ENCODE measurements at places on chromosomes 12 and 14.

DNA sequence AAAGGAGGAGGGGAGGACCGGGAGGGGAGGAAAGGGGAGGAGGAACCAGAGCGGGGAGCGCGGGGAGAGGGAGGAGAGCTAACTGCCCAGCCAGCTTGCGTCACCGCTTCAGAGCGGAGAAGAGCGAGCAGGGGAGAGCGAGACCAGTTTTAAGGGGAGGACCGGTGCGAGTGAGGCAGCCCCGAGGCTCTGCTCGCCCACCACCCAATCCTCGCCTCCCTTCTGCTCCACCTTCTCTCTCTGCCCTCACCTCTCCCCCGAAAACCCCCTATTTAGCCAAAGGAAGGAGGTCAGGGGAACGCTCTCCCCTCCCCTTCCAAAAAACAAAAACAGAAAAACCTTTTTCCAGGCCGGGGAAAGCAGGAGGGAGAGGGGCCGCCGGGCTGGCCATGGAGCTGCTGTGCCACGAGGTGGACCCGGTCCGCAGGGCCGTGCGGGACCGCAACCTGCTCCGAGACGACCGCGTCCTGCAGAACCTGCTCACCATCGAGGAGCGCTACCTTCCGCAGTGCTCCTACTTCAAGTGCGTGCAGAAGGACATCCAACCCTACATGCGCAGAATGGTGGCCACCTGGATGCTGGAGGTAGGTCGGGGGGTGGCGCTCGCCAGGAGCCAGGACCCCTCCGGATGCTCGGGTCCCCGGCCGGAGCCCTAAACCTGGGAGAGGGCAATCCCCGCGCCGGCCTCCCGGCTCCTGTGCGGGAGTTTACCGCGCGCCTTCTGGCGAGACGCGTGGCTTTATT lies at the start of gene CCND2:
TSS of gene CCND2 (plus strand) at position 111 of the 744 bp plus-strand sequence. CDS start at position 390, 279 bp downstream.
- DNase-seq = peak; percentile 65
- H3K27ac ChIP-seq = peak within 1 kb of the TSS; percentile 96
- peaks cover 64% of the 10 kb centered on the region for H3K4me1 ChIP-seq
- H3K36me3 ChIP-seq = peaks cover 25% of the 10 kb centered on the region

- H3K27me3 ChIP-seq = no peaks in the 10 kb centered on the region
- DNase-seq = no peak
- no peak overlapping the region for H3K4me3 ChIP-seq
- H3K36me3 ChIP-seq = peaks cover 47% of the 10 kb centered on the region
- H3K4me1 ChIP-seq = no peaks in the 10 kb centered on the region
These were observed 27.1 kb upstream of the SLC17A8 start for GRCh38 chr12:100329800-100330199.

- H3K4me1 ChIP-seq = no peaks in the 10 kb centered on the region
- DNase-seq = no peak
- no peak overlapping the region for H3K27ac ChIP-seq
- no peaks in the 10 kb centered on the region for H3K36me3 ChIP-seq
- no peaks in the 10 kb centered on the region for H3K27me3 ChIP-seq
These were observed 78.4 kb upstream of the FUT8 start for GRCh38 chr14:65333943-65334687.

DNA sequence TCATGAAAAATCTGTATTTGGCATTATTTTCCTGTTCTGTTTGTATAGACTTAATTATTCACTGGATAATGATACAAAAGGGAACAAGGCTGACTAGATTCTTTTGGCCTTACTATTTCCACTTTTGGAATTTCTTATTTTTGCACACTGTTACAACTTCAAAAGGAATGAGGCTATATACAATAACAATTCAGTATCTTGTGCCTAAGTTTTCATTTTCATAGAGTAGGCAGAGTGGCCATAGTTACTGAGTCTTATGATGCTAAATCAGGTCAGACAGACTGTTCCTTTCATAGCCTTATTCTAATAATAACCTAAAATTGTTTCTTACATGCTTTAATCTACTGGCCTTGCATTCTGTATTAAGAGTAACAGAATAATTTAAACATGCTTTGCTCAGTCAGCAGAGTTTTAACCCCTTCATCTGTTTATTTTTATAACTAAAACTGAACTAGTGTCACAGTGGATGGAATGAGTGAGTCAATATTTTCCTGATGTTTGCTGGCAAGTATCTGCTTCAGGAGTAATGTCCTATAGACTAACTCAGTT lies 10.5 kb downstream of the TTC8 start:
- H3K27me3 ChIP-seq = peaks cover 8% of the 10 kb centered on the region
- no peak overlapping the region for H3K27ac ChIP-seq
- DNase-seq = no peak

DNA sequence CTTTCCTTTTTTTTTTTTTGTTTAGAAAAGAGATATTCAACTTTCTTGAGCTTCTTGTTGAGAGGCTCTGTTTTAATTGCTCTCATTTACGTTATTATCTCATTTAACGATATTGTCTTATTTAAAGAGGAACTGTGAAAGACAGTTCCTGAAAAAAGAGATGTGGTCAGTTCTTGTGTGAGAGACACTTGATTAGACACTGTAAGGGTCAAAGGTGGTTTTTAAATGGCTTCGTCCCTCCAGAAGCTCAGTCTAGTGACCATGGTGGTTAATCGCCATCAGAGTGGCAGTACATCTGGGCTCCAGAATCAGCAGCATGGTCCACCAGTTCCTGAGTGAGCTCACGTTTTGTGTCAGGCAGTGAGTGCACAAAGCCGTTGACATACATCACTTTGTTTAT lies 57.9 kb upstream of the KCNA5 start:
- no peak overlapping the region for H3K27ac ChIP-seq
- H3K36me3 ChIP-seq = no peaks in the 10 kb centered on the region
- DNase-seq = no peak
- no peaks in the 10 kb centered on the region for H3K4me1 ChIP-seq
- H3K27me3 ChIP-seq = peaks cover 2% of the 10 kb centered on the region
- H3K4me3 ChIP-seq = no peak overlapping the region

GRCh38 chr14:55546212-55546874 lies 33.7 kb upstream of the KTN1 start:
- no peaks in the 10 kb centered on the region for H3K27me3 ChIP-seq
- no peak overlapping the region for H3K4me3 ChIP-seq
- H3K36me3 ChIP-seq = no peaks in the 10 kb centered on the region
- no peak overlapping the region for H3K27ac ChIP-seq
- no peaks in the 10 kb centered on the region for H3K4me1 ChIP-seq
- no peak for DNase-seq

DNA sequence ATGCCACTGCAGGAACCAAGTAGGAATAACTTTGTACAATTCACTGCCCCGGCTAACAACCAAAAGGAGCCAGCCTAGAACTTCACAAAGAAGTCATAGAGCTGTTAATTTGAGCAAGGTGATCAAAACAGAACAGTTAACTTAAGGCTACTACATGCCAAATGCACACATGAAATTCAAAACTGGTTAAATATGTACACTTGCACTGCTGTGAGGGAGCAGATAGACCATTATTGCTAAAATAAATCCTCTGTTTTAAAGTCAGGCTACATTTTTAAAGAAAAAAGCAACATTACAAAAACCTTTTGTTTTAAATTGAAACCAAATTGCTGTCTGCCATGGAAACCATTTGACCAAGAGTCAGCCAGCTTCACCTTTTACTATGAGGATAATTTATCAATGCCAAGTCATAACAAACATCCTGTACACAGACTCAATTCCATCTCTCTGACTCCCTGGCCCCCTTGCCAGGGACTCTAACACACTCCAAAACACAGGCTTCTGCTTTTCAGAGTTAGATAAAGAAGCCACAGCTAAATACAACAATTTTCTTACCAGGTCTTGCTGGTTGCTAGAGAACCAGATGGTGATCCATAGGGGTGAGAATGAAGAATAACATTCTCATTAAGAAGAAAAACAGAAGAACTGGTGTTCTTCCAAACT lies 84.0 kb downstream of the LRP6 start:
- H3K27ac ChIP-seq = no peak overlapping the region
- H3K4me1 ChIP-seq = no peaks in the 10 kb centered on the region
- peaks cover 16% of the 10 kb centered on the region for H3K27me3 ChIP-seq
- H3K36me3 ChIP-seq = no peaks in the 10 kb centered on the region
- DNase-seq = no peak

DNA sequence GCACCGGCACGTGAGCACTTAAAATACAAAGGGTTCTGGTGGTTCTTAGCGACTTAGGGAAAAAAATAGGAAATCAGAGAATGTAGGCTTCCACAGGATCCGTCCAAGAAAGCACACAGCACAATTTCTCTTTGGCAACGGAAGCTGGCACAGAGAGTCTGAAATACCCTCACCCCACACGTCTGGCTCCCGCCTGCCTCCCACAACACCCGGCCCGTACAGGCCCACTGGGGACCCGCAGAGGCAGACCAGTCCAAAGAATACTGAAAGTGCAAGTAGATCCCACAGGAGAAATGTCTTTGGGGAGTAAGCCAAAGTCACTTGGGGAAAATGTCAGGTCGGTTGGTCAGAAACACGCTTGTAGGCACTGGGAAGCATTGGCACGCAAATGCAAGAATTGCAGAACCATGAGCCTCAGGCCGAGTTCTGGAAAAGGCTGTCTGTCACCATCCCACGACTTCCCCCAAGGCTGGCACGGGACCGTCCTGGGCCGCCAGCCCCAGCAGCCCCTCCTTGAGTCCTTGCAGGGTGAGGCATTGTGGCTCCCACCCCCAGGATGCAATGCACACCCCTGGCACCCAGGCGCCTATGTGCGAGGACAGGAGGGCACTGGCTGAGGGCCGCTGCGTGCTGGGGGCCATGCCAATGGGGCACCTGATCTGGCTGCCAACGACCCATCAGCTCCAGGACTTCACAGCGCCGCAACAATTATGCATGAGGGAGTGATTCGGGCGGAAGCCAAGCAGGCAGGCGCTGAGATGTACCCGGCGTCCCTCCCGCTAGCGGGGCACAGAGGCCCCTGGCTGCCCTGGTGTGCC lies 29.7 kb downstream of the CHGA start:
- no peak for DNase-seq
- peaks cover 7% of the 10 kb centered on the region for H3K4me1 ChIP-seq
- H3K27ac ChIP-seq = no peak overlapping the region
- peaks cover 25% of the 10 kb centered on the region for H3K36me3 ChIP-seq

DNA sequence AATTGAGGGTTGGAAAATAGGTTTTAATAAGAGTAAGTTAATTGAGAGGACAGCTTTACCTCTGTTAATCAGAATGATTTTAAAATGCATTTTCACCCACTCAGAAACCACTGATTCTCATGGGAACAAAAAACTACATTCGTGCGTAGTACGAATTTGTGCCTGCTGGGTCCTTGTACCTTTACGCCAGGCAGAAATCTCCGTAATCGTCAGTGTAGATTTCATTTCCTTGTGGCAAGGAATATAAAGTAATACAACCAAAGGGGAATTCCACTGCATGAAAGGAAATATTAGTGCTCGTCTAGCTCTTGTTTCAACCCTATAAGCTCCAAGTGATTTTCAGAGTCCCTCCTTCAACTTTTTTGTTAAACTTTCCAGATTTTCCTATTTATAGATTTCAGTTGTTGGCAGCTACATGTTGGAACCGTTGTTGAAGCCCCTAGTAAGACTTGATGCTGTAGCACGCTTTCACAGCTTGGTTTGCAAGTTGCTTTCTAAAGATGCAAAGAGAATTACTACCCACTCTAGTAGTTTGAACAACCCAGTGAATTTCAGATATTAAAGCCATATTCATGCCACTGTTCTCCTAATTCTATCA lies 90.6 kb downstream of the ETV6 start:
- no peaks in the 10 kb centered on the region for H3K4me1 ChIP-seq
- no peak overlapping the region for H3K4me3 ChIP-seq

GRCh38 chr14:95157327-95158189 lies at the start of gene DICER1:
Gene DICER1 (minus strand): TSS chr14:95157529. CDS start chr14:95133458, 24,071 bp downstream.
- DNase-seq = peak; percentile 92
- H3K27ac ChIP-seq = peak within 1 kb of the TSS; percentile 87
- peaks cover 34% of the 10 kb centered on the region for H3K4me1 ChIP-seq
- no peaks in the 10 kb centered on the region for H3K36me3 ChIP-seq

DNA sequence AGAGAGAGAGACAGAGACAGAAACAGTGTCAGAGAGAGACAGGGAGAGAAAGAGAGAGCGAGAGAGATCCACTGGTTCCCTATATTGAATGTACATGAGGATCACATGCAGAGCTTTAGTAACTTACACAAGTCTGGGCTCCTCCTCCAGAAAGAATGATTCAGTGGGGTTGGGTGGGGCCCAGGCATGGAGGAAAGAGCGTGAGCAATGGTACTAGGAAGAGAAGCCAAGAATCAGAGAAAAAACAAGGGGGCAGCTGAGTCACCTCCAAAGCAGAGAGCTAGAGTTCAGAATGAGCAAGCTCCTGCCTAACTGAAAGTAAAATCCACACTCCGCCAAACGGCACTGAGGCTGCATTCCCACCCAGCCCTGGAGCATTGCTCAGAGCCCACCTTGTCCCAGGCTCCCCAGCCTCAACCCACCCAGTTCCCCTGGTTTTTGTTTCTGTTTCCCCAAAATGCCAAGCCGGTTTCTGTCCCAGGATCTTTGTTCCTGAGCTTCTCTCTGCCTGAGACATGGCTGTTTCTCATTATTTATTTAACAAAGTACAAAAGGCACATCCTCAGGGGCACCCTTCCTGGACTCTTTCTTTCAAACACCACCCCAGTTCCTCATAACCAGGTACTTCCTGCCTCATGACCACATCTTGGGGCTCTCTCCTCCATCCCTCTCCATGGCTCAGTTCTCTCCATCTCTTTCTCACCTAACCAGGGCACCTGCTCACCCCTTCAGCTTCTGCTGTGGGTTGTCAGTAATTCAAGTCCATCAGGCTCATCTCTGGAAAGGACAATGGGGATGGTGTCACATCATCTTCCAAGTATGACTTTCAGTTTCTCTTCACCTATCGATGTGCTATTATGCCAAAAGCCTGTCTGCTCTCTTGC lies 670.3 kb upstream of the TBX3 start:
- no peak overlapping the region for H3K4me3 ChIP-seq
- no peak for DNase-seq
- H3K27ac ChIP-seq = no peak overlapping the region
- no peaks in the 10 kb centered on the region for H3K4me1 ChIP-seq
- H3K36me3 ChIP-seq = no peaks in the 10 kb centered on the region
